ENCODE measurements at places on chromosomes 3 and 15.

- DNase-seq, result no peak
Observed at GRCh38 chr3:114460459-114460858, 166.6 kb downstream of the TIGIT start.

GRCh38 chr15:71116366-71116765 is 1.1 kb downstream of the THSD4 start:
- DNase-seq, result no peak

DNA sequence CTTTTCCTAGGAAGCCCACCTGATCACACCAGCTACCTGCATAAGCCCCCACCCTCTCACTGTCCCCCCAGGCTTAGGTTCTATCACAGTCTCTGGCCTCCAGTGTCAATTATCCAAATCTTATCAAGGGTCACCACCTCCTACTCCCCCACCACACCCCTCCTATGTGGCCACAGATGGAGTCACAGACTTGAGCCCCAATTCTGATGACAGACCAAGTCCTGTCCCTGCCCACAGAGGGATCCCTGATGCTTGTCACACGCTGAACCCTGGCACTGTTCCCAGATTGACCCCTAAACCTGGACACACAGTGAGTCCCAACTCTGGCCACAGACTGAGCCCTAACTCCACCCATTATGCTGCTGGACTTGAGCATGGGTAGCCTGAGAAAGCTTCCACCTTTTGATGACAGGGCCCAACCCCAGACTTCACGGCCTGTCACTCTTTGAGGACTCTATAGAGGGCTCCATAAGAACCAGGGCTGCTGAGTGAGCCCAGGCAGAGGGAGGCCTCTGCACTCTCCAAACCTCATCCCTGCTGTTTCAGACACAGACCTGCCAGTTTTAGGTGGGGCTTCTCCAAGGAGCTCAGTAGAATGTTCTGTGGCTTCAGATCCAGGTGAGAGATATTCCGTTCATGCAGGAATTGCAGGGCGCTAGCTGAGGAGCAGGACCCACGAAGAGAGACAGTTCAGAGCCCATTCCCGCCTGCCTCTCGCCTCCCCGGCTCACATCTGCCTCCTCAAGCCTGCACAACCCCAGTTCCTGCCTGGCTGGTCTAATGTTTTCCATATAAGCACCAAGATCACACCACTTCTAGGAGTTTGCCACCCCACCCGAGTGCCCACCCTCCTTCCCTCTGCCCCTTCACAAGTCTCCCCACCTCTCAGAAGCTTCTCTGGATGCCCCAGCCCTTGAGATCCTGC is 1.8 kb downstream of the ULK3 start:
- no peak for DNase-seq

GRCh38 chr3:143653493-143653892 is 194.8 kb downstream of the SLC9A9 start:
- no peak for DNase-seq

- no peak for DNase-seq
Observed at GRCh38 chr3:68972358-68972979, 40.1 kb upstream of the TAFA4 start.

DNA sequence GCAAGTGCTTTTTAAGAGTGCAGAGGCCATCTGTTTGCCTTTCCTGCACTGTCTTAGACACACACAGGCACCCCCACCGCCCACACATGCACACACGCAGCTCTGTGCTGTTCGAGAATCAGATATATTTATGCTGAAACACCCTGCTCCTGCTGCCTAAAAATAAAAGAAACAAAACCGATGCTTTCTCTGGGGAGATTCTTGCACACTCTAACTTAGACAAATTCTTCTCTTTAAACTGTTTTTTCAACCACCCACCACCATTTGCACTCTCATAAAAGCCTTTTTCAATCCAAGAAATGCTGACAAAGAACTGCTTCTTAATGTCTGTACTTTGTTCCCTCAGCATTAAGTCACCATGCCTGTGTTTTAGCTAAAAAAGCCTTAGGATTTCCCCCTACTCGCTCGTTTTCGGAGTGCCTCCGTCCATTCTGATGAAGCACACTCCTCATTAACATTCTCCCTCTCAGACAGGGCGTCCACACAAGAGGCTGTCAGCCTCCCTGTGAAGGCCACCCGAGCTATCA is 26.2 kb downstream of the SLC12A8 start:
- DNase-seq, result no peak

GRCh38 chr3:183584914-183585280 is 29.4 kb upstream of the KLHL6 start:
- no peak for DNase-seq

GRCh38 chr3:60399292-60399691 is 852.0 kb downstream of the FHIT start:
- DNase-seq, result no peak

Measured in GM04504 (cell line).